ENCODE measurements at places on chromosomes 16 and 17. TPM values are rescaled to one million over a fixed set of nuclear protein-coding genes. Genes with fewer than 3 reads are reported as not detected.
A peak's percentile ranks its signal among the peaks of the same experiment; 100 is the strongest.

DNA sequence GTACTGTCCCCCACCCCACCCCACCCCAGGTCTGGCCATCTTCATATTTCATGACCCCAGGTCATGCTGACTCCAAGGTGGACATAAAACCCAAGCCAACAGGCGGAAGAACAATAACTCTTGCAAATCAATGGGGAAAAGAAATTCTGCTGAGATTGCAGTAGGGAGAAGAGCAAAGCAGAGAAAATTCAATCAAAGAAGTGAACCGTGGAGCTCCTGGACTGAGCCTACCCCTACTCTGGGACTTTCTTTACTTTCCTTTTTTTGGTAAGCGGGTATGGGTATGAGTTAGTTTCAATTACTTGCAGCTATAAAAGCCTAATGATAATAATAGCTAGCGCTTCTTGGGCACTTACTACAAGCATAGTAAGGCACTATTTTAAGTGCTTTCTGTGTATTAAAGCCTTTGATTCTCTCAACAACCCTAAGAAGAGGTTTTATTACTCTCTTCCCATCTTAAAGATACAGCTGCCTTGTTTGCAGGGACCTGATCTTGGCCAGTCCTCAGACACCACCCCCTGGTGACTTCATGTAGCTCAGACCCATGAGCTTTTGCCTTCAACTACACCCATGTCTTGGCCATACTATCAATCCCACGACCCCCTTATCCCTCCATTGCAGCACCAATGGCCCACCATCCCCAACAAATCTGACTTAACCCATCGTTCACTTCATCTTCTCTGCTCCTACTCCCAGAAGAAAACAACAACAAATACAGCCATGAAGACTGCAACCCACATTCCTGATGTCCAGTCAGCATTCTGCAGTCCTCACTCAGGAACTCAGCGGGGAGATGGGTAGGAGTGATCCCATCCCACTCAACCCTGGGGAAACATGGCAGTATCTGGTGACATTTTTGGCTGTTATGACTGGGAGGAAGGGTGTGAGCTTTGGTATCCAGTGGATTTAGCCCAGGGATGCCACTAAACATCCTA is 4.4 kb downstream of the GGA2 start:
- DNase-seq = no peak
- no peak overlapping the region for H3K27ac ChIP-seq
- no peak overlapping the region for H3K4me3 ChIP-seq
- no peaks in the 10 kb centered on the region for H3K27me3 ChIP-seq
- H3K4me1 ChIP-seq = peaks cover 4% of the 10 kb centered on the region
- no peaks in the 10 kb centered on the region for H3K36me3 ChIP-seq

DNA sequence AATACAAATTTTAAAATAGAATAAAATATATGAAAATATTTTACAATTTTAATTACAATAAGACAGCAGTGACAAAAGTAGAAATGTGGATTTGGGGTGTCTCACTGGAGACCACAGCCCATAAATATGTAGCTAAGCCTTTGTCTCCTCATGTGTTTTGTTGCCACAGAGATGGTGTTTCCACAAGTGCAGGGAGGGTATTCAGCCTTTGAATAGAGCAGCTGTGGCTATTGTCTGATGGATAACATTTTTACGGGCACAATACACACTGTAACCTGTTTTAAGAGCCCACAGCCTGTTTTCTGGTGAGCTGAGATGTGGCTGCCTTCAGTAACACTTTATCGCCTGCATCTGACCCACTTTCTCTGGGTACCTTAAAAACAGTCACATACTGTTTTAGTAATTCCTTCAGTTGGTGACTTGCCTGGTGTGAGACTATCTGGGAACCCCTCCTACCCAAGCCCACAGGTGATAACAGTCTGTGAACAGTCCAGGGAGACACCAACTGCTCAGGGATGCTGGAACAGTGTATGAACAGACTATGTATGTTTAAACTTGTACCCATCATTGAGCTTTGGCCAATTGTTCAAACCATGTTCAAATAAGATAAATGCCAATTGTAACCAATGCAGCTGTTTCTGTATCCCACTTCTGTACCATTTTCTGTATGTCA is 7.8 kb upstream of the AHSP start:
- DNase-seq = no peak
- H3K27ac ChIP-seq = no peak overlapping the region
- no peaks in the 10 kb centered on the region for H3K27me3 ChIP-seq
- no peaks in the 10 kb centered on the region for H3K4me1 ChIP-seq

- peaks cover 8% of the 10 kb centered on the region for H3K4me1 ChIP-seq
- H3K27me3 ChIP-seq = no peaks in the 10 kb centered on the region
- no peak overlapping the region for H3K4me3 ChIP-seq
- H3K27ac ChIP-seq = peak overlapping the region; percentile 55
- H3K36me3 ChIP-seq = no peaks in the 10 kb centered on the region
Observed at GRCh38 chr16:89863741-89864526, 9.5 kb upstream of the TCF25 start.

DNA sequence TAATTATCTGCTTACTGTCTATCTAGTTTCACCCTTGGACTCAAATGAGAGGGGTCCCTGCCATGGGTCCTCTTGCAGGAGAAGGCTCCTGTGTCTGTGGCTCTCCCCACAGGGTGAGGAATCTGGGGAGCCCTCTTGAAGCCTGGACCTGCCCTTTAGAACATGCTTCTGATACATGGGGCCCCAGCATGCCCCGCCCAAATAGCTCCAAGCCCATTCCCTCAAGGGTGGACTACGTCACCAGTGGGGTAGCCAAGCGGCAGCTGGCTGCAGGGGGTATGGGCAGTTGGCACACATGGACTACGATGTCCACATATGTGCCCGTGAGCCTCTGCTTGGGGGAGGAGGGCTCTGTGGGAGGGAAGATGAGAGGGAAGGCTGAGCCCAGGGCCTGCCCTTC is 39.3 kb downstream of the ARHGAP27 start:
- H3K27ac ChIP-seq = no peak overlapping the region
- peaks cover 16% of the 10 kb centered on the region for H3K36me3 ChIP-seq
- no peaks in the 10 kb centered on the region for H3K4me1 ChIP-seq
- DNase-seq = no peak
- H3K27me3 ChIP-seq = no peaks in the 10 kb centered on the region

GRCh38 chr17:79144133-79144532 is 69.5 kb downstream of the ENGASE start:
- H3K4me1 ChIP-seq = no peaks in the 10 kb centered on the region
- no peak for DNase-seq
- H3K27me3 ChIP-seq = peaks cover 6% of the 10 kb centered on the region
- H3K27ac ChIP-seq = no peak overlapping the region

- no peaks in the 10 kb centered on the region for H3K4me1 ChIP-seq
- no peaks in the 10 kb centered on the region for H3K27me3 ChIP-seq
- H3K36me3 ChIP-seq = no peaks in the 10 kb centered on the region
- peak overlapping the region; percentile 43 for H3K27ac ChIP-seq
- no peak overlapping the region for H3K4me3 ChIP-seq
- no peak for DNase-seq
Observed at GRCh38 chr16:12245921-12246720, 269.6 kb downstream of the SNX29 start.

DNA sequence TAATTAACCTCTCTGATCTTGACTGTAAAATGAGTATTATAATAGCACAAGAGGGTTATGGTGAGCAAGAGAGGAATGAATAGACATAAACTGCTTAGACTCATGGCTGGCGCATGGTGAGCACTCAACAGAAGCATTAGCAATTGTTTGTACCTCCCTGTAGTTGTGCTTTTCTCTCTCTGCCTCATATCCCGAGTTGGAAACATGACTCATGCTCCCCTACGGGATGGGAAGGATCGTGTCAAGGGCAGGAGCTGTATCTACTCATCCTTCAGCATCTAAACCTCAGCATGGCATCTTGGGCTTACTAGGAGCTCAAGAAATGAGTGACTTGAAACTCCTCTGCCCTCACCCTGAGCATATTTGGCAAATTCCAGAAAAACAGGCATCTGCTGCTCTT is 299.6 kb downstream of the MAP2K4 start:
- H3K27me3 ChIP-seq = no peaks in the 10 kb centered on the region
- no peak overlapping the region for H3K27ac ChIP-seq
- H3K4me1 ChIP-seq = no peaks in the 10 kb centered on the region
- H3K36me3 ChIP-seq = no peaks in the 10 kb centered on the region
- no peak overlapping the region for H3K4me3 ChIP-seq

DNA sequence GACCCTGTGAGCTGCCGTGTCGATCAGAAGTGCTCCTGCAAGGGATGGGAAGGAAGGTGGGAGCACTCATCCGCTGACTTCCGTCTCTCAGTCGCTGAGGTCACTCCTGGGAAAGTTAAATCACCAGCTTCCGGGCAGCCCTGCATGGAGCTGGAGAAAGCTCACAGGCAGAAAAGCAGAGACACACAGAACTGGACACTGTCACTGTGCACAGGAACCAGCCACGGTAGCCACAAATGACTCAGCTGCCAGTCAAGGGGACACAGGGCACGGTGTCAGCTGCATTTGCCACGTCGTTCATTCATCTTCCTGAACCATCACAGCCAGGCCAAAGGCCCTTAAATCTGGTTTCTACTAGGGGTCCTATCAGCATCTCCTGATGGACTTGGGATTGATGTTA is 226.4 kb upstream of the PSMD7 start:
- no peak overlapping the region for H3K4me3 ChIP-seq
- H3K36me3 ChIP-seq = no peaks in the 10 kb centered on the region
- no peaks in the 10 kb centered on the region for H3K27me3 ChIP-seq
- H3K4me1 ChIP-seq = no peaks in the 10 kb centered on the region
- no peak overlapping the region for H3K27ac ChIP-seq

DNA sequence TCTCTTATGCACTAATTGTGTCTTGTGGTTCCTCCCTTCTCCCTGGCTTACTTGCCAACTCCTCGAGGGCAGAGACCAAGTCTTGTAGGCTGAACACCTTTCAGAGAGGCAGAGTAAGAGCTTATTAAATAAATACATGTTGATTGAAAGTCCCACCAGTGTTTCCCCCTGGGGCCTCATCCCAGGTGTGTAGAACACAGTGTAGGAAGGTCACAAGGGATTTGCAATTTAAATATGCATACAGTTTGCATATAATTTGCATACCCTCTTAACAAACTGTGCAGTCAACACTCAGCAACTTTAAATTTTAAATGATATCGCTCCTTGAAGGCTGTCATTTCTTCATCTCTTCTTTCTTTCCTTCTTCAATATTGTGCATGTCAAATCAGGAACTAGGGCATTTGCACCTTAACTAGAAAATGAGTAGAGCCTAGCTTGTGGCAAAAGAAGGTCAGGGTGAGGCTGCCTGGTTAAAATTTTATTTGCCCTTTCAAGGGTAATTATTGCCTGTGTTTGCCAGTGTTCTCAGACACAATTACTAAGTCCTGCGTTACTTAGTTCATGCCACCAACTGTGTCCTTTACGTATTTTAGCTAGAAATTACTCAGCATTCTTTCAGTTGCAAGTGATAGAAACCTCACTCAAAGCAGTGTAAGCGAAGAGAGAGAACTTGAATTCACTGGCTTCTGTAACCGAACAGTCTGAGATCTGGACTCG is 465.7 kb downstream of the HAPSTR1 start:
- H3K4me3 ChIP-seq = no peak overlapping the region
- H3K27ac ChIP-seq = no peak overlapping the region
- H3K4me1 ChIP-seq = no peaks in the 10 kb centered on the region
- H3K36me3 ChIP-seq = no peaks in the 10 kb centered on the region
- H3K27me3 ChIP-seq = no peaks in the 10 kb centered on the region
- DNase-seq = no peak

DNA sequence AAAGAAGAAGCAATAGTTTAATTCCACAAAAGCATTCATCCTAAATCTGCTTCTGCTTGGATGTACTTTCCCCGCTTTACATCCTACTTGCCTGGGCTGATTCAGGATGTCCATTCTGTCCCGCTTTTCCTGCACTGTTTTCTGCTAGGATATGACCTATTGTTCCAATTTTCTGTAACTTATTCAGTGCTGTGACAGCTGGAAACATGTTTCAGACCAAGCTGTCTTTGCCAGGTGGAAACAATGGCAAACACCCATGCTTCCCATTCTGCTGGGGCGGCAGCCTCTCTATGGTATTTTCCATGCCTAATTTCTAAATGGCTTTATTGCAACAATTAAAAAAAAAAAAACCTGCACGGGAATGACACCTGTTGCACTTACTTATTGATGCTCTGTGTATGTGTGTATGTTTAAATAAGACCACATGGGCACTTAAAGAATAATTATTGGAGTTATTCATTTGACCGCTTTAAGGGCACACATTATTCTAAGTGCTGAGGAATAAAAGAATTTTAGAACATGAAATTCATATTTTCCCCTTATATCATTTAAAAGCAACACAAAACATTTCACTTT is 21.0 kb downstream of the COQ7 start:
- H3K27ac ChIP-seq = no peak overlapping the region
- no peaks in the 10 kb centered on the region for H3K4me1 ChIP-seq
- H3K27me3 ChIP-seq = no peaks in the 10 kb centered on the region
- no peak for DNase-seq
- no peaks in the 10 kb centered on the region for H3K36me3 ChIP-seq
- no peak overlapping the region for H3K4me3 ChIP-seq

GRCh38 chr16:48597563-48598387 is 12.2 kb downstream of the N4BP1 start:
- DNase-seq = no peak
- no peaks in the 10 kb centered on the region for H3K27me3 ChIP-seq
- H3K4me1 ChIP-seq = no peaks in the 10 kb centered on the region
- H3K4me3 ChIP-seq = no peak overlapping the region
- no peaks in the 10 kb centered on the region for H3K36me3 ChIP-seq

DNA sequence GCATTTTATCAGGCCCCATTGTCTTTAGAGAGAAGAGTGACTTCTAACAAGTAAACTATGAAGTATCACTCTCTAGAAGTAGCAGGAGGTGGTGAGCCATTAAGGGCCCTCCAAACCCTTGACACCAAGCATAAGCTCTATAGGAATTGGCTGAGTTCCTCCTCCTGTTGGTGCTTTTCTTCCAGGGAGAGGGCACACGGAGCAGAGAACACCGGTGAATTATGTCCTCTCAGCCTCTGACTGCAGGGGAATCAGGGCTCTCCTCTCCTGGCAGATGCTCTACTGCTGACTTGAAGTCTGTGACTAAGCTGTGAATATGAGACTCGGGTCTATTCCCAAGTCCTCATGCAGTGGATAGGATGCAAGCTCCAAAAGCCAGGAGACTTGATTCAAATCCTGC is 32.3 kb downstream of the CHD9 start:
- no peak overlapping the region for H3K27ac ChIP-seq
- no peak for DNase-seq
- H3K27me3 ChIP-seq = no peaks in the 10 kb centered on the region
- H3K4me3 ChIP-seq = no peak overlapping the region
- H3K36me3 ChIP-seq = no peaks in the 10 kb centered on the region

GRCh38 chr17:77215281-77215680 is 74.5 kb downstream of the SEC14L1 start:
- H3K4me1 ChIP-seq = no peaks in the 10 kb centered on the region
- no peak overlapping the region for H3K27ac ChIP-seq
- no peak for DNase-seq
- no peak overlapping the region for H3K4me3 ChIP-seq

The NXPH3 gene
- total RNA-seq = 2.1 TPM

The NTN1 gene
- total RNA-seq = 5.5 TPM

The TTYH2 gene
- total RNA-seq = 0.86 TPM

The PERCC1 gene
- total RNA-seq = 0.27 TPM

The MRPL45 gene
- total RNA-seq = 34.1 TPM

The TERB1 gene
- total RNA-seq = not detected

The CTRB1 gene
- total RNA-seq = 19.1 TPM

The TXNDC11 gene
- total RNA-seq = 52.0 TPM
